ENCODE measurements at places on chromosomes 7 and 10.

DNA sequence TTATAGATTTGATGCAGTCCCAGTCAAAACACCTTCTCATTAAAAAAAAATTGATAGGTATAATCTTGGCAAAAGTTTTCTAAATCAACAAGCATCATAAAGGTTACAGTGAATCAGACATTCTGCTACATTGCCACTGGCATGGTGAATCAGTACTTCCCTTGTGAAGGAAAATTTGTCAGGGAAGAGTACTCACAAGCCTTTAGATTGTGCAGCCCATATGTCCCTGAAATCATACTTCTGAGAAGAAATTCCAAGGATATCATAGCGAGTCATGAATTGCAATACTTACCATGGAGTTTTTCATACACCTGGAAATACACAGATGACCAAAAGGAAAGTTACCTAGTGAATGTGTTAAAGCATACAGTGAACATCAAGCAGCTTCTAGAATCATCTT, 17.2 kb downstream of the VSTM2A start:
- DNase-seq = no peak

DNA sequence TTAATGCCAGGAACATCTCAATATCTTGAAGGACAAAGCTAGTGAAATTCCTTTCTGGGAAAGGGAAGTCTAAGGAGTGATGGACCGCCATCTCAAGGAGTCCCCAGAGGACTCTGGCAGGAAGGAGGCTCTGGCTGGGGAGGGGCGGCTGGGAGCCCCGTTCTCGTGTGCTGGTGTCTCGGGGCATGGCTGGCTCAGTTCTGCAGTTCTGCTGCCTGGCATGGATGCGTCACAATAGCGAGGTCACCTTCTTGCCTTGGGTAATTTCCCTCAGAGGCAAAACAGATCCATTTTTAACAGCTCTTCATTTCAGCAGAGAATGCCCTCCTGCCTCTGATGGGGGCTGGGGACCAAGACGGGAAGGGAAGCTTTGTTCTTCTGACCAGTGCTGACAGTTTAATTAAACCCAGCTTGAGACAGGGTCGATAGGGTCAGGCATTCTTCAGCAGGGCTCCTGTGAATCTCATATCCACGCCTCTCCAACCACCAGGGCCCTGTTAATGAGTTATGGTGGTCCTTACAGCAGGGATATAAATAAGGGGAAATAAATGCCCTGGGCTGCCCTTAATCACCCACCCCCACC, 35.7 kb downstream of the SLIT1 start:
- DNase-seq = no peak

DNA sequence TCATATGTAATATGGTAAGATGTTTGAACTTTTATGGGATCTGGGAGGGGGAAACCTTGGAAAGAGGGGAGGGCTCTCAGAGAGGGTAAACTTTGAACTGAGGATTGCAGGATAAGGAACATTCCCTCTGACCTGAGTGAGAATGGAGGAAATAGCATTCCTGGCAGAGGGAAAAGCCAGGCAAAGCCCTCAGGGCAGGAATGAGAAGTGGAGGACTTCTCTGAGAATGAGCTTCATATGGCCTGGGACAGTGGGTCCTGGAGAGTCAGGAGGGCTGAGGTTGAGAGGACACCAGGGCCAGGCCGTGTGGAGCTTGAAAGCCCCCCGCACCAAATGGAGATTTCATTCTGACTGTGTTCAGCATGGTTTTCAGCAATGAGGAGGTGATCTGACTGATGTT, 34.2 kb downstream of the NPVF start:
- no peak for DNase-seq

DNA sequence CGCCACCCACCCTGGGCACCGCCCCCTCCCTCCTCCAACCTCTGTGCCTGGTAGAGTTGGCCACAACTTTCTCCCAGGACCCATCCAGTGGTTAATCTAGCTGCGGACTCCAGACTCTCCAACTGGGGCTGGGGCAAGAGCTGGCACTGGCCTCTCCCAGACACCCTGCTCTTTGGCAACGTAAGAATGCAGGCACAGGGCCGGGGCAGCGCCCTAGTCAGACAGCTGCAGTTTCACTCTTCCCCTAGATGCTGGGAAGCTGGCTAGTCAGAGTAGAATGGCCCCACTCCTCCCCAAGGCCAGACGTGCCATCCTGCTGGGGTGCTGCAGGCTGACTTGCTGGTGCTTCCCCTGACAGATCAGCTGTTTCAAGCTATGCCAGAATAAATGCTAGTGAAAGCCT, 22.1 kb downstream of the HSPA12A start:
- no peak for DNase-seq

- no peak for DNase-seq
Measured at GRCh38 chr7:137476937-137477336, 133.4 kb upstream of the PTN start.

GRCh38 chr10:129944456-129944855, 19.6 kb downstream of the EBF3 start:
- no peak for DNase-seq

GRCh38 chr10:855079-855478, 76.4 kb downstream of the LARP4B start:
- DNase-seq = no peak

DNA sequence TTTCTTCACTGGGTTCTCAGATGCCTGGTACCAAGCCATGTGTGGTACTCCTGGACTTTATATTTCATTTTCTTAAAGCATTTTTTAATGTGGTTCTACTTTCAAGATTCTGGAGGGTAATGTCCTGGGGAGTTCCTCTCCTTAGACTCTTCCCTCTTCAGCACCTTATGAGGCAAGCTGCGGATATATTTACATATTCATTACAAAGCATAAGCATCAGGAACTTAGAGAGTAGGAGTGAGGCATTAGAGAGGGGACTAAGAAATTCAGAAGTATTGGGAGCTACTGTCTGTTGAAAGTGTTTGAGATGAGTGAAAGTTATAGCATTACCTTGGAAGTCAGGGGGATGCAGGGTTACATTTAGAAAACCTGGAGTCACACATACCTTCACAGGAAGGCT, 20.8 kb downstream of the AUTS2 start:
- DNase-seq = no peak

DNA sequence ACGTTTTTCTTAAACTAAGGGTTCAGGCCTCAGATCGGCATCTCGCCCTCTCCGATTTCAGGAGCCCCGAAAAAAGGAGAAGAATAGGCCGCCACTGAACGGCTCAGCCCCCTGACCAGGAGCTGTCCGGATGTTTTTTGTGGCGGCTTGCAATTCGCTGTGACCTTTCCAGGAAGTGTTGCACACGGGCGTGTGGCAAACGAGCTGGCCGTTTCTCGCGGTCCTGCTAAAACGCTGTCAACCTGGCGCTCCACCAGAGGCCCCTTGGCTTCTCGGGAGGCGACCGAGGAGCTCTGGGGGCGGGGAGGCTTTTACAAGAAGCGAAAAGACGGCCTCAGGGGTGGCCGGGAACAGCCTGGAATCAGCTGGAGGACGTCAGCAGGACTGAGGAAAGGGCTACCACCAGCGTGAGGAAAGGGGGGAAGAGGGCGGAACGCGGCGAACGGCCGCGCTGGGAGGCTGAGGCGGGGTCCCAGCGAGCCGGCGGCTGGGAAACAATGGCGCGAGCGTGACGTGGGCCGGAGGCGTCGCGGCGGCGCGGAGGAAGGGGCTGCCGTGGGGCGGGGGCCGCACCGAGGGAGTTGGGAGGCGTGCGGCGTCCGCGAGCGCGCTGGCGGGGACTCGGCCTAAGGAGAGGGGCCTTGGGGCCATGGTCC, 493 bp downstream of the NT5C2 start:
- DNase-seq = peak; percentile 84
